ENCODE measurements at places on chromosomes 6 and 20. TPM values are rescaled to one million over a fixed set of nuclear protein-coding genes. Genes with fewer than 3 reads are reported as not detected.
A peak's percentile ranks its signal among the peaks of the same experiment; 100 is the strongest.

DNA sequence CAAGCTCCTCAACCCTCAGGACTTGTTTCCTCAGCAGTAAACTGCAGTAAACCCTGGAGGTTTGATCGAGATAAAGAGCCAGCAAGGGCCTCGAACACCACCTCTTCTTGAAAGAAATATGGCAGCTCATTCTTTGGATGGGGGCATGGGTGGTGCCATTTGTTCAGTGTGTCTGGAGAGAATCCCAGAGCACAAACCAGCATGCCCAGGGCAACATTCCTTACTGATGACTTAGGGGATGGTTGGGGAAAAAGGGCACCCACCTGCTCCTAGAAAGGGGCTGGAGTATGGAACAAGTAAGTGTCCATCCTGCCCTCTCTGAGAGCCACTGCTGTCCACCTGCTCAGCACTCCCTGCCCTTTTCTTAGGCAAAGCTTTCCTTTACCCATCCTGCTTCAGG, 31.3 kb upstream of the ZFAND3 start:
- no peak for DNase-seq

GRCh38 chr6:77403424-77403823, 59.9 kb downstream of the HTR1B start:
- DNase-seq: no peak

DNA sequence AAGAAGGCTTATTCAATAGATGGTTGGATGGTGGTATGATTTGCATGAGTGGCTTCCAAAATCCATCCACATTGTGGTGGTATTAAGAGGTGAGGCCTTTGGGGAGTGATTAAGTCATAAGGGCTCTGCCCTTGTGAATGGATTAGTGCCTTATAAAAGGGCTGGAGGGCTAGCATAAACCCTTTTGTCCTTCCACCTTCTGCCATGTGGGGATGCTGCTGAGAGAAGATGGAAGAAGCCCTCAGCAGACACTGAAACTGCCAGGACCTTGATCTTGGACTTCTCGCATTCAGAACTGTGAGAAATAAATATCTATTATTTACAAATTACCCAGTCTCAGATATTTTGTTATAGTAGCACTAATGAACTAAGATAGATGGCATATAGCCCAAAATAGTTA, 27.8 kb upstream of the SRPK1 start:
- DNase-seq: no peak

The RAB32 gene
- polyA plus RNA-seq: 19.9 TPM

The SLC35F1 gene
- polyA plus RNA-seq: 3.7 TPM

The DDO gene
- polyA plus RNA-seq: 0.63 TPM

The SLPI gene
- 4.7 TPM for polyA plus RNA-seq

- DNase-seq: no peak
Observed at GRCh38 chr6:157644043-157644810, 178.8 kb upstream of the SNX9 start.

GRCh38 chr6:121858986-121859385, 423.5 kb downstream of the GJA1 start:
- DNase-seq: no peak

GRCh38 chr20:43985121-43985520, 70.5 kb downstream of the TOX2 start:
- no peak for DNase-seq

DNA sequence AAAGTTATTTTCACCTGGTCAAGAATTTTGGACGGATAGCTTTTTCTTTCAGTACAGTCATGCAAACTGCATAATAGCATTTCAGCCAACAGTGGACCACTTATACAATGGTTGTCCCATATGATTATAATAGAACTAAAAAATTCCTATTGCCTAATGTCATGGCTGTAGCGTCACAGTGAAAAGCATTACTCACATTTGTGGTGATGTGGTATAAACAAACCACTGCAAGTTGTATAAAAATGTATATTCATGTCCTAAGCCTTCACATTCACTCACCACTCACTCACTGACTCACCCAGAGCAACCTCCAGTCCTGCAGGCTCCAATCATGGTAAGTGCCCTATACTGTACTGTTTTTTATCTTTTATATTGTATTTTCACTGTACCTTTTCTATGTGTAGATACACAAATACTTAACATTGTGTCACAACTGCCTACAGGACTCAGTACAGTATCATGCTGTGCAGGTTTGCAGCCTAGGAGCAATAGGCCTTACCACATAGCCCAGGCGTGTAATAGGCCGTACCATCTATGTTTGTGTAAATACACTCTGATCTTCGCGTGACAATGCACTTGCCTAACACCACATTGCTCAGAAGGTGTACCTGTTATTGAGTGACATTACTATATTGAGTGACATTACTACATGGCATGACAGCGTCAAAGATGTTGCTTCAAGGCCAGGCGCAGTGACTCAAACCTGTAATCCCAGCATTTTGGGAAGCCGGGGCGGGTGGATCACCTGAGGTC, 17.9 kb downstream of the ABHD12 start:
- no peak for DNase-seq

The SLC35D3 gene
- polyA plus RNA-seq: 2.0 TPM

GRCh38 chr6:133016631-133017030, 202.3 kb downstream of the RPS12 start:
- DNase-seq: no peak

The ITPR3 gene
- 95.7 TPM for polyA plus RNA-seq

- DNase-seq: no peak
Observed at GRCh38 chr20:49395183-49395582, 87.3 kb downstream of the KCNB1 start.

The COX4I2 gene
- polyA plus RNA-seq: 26.2 TPM

The CBLN4 gene
- polyA plus RNA-seq: 0.06 TPM

DNA sequence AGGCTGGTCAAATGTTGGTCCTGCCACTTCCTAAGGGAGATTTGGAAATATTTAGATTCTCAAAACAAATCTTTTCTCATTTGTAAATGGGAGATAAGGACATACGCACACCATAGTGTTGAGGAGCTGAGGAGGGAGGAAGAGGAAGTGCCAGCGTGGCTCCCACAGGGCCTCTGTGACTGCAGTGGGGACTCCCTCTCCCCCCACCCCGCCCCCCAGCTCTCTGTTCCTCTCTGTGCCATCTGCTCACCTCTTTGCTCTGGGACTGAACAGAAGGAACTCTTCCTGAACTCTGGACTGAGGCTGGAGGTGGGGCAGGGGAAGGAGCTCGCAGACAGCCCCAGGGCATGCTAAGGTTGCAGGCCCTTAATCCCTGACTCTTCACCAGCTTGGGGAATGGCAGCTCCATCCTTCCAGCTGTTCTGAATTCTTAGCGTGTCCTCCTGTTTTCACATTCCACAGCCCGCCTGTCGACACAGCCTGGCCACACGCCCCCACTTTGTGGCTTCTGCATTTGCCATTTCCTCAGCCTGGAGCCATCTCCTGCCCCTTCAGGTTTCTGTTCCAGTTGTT, 11.4 kb downstream of the DDX27 start:
- DNase-seq: no peak

DNA sequence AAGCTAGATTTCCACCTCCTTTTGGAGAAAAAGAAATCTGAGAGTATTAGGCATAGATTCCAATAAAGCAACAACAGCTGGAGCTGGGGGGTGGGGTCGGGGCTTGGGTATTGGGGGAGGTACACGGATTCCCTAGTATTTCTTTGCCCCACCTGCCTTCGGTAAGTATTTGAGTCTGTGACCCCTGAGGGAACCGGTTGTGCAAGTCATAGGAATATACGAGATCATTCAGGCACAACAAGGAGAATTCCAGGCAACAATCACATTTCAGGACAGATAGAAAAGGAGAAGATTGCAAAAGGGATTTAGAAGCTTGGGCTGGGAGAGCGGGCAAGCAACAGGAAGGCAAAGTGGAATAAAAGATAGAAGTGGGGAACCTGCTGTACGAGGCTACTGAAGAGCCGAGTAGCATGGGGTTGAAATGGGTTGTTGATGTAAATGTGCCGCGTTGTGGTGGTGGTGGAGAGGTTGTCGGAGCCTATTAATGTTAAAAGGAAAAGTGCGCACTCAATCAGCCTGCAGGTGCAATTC, 148.9 kb downstream of the BCAS1 start:
- DNase-seq: no peak

The TBXT gene
- not detected for polyA plus RNA-seq

The TBPL1 gene
- 56.6 TPM for polyA plus RNA-seq

The CD40 gene
- polyA plus RNA-seq: 17.8 TPM

DNA sequence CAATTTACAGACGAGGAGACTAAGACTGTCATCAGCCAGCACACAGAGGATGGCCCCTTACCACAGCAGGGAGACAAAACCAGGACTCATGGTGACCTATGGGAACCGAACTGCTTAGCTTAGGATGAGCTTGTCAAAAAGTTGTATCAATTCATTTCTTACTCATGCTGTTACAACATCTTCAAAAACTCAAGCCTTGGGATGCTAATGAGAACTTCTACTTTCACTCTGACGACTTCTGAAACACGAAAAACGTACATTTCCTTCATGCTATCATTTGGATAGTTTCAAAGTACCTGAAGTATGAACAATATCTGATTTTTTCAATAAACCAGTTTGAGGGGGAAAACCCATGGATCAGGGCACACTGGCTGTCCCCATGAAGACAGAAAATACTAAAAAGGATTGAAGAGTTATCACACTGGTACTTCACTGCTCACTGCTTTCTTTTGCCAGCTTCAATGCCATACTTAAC, 31.9 kb downstream of the HIVEP2 start:
- DNase-seq: no peak

GRCh38 chr20:44396369-44397130, 41.1 kb downstream of the HNF4A start:
- DNase-seq: no peak

DNA sequence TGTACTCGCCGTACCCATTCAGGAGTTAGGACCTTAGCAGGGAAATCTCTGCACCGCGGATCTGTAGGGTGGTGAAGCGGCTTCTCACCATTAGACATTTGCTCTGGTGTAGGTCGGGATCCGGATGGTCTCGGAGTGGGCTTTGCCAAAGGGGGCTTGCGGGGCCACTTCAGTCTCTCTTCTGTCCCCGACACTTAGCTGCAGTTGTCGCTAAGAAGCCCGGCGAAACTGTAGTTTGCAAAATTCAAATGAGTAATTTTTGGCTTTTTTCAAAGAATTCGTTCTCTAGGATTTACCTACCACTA, 433 bp downstream of the QRSL1 start:
- DNase-seq: peak; percentile 12

The UNC5CL gene
- polyA plus RNA-seq: 11.2 TPM

DNA sequence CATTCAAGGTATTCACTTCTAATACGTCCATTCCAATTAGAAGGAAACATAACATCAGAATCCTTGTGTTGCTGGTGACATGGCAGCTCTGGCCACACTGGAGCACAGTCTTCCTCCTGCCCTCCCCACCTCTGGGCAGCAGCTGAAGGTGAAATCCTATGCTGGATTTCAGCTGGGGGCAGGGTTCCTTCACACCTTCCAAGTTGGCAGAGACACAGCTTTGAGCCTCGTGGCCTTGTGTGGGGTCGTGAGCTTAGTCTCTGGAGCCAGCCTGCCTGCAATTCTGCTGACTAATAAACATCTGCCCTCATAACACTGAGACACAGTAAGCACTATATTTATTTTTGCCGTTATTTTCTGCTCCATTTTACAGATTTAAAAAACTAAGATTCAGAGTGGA, 218.9 kb upstream of the RIN2 start:
- no peak for DNase-seq

DNA sequence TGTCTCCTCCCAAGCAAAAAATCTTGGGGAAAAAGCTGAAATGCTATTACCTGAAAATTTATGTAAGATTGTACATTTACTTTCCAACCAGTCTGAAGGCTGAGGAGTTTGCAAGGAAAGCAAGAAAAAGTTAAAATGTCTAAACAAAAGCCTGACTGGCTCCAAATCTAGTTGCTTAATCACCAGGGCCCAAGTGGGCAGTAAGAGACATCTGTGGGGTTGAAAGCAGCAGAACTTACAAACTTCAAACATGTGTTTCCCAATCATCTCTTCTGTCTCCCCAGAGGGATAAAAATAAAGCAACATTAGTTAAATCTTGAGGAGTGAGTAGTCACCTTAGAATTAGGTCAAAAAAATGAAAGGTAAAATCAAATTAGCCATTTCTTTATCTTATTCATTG, 98.6 kb downstream of the OGFRL1 start:
- DNase-seq: no peak

GRCh38 chr20:62067547-62068260, 2.0 kb upstream of the TAF4 start:
- no peak for DNase-seq
